CD4-positive, alpha-beta T cell treated with Interleukin-6 for 4 hours (primary cell): ENCODE measurements at places on chromosomes 1 and 21.

GRCh38 chr1:178055093-178055492, 38.8 kb upstream of the RASAL2 start:
- DNase-seq = no peak

- no peak for DNase-seq
Observed at GRCh38 chr21:32233055-32233546, 45.7 kb downstream of the MIS18A start.

GRCh38 chr1:167507719-167508118, 10.6 kb downstream of the CD247 start:
- DNase-seq = no peak

DNA sequence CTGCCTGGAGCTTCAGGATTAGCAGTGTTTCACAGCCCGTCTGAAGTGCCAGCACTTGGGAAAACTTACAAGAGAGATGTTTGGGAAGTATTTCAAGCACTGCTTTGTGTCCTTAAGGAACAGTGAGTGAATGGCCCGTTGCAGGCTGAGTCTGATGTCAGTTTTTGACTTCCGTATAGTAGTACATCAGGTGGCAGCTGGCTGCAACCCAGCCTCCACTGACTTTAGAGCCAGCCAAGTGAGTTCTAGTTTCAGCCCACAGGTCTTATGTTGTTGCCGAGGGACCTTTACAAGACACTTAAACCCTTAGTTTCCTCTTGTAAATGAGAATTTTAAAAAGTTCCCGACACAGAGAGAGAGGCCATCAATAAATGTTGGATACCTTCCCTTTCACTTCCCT, 35.0 kb downstream of the UCK2 start:
- no peak for DNase-seq

- DNase-seq = no peak
Observed at GRCh38 chr1:64095832-64096231, 107.6 kb upstream of the UBE2U start.

- DNase-seq = no peak
Observed at GRCh38 chr1:114558544-114558943, 22.9 kb downstream of the BCAS2 start.

GRCh38 chr21:45516071-45516670, 26.1 kb downstream of the SLC19A1 start:
- no peak for DNase-seq

- no peak for DNase-seq
Observed at GRCh38 chr1:183195142-183195574, 9.1 kb downstream of the LAMC2 start.

DNA sequence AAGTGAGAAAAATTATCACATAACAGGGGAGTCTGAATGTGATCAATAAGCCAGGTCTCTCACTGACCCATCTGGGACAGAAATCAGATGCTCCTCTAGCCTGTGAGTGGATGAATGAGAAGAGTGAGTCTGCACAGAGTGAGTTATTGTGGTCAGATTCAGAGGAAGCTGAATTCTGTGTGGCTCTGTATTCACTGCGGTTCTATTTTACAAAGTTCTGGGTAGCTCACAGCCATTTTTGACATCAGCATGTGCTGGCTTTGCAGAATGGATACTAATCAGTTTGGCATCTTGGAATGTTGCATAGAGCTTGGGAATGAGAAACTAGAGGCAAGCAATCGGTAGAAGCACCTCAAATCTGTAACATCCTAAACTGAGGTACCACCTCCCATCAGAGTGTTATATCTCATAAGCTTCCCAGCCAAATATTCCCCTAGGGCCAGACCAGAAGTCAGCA, 3.8 kb downstream of the COLGALT2 start:
- DNase-seq = no peak

DNA sequence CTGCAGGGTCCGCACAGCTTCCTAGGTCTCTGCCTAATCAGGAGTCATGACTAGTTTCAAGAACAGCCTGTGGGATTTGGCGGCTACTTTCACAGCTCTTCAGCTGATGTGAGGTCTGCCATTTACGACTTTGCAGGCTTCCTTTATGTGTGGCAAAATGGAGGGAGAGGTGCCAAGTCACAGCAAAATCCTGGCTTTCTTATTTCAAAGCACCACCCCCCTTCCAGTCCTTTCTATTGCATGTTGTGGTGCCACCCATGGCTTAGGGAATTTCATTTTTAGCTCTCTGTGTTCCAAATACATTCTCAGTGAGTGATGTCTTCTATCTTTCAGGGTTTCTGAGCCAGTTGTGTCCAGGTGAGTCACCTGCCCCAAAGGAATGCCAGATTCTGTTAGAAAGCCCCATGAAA, 75.1 kb upstream of the WLS start:
- DNase-seq = no peak

DNA sequence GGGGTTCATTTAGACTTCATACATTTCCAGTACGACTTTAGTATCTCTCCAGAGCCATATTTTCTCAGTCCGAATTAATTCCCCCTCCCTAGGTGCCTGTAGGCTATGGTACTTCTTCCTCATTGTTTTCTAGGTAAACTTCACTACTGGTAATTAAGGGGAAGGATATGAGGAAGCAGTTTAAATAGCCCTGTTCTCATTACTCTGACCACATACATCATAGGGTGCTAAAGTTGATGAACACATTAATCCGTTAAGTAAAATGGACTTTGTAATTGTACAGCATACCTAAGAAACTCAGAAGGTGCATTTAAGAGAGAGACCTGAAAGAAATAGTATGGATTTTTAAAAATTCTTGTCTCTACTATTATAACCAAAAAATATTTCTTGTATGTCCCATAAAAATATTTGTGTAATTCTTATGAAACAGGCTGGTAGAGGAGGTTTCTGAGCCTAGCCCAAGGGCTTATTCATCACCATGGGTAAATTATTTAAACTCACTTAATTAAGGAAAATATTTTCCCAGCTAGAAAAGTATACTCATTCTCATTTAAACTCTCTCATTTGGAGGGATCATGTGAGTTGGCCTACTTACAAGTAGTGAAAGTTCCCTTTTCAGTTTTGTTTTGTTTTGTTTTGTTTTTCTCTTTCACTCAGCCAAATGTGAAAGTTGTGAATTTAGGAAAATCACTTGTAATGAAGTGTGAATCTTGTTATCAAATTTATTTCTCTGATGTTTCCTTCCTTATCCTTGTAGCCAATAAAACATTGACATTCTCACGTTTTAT, 2.0 kb downstream of the PRMT6 start:
- no peak for DNase-seq

GRCh38 chr1:20265250-20265649, 25.4 kb upstream of the VWA5B1 start:
- DNase-seq = no peak

DNA sequence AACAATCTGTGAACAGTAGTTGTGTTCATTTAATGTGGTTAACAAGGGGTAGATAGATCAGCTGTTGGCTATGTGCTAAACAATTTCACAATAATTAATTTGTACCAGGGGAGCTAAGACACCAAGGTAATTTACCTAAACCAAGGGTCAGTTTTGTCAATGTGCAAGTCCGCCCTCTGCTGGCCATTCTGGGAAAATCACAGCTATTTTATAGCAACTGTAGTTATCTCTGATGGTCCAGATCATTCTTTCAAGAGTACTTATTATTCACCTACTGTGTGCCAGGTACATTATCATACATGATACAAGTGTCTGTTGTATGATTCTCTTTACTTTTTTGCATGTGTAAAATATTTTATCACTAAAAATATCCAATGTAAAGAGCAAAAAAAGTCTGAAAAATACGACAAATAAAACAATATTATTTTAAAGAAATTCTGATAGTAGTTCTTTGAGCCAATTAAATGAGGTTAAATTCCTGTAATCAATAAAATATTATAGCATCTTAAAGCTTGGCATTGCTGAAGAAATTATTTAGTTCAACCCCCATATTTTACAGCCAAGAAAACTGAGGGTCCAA, 312.3 kb upstream of the FAM78B start:
- peak; percentile 68 for DNase-seq

DNA sequence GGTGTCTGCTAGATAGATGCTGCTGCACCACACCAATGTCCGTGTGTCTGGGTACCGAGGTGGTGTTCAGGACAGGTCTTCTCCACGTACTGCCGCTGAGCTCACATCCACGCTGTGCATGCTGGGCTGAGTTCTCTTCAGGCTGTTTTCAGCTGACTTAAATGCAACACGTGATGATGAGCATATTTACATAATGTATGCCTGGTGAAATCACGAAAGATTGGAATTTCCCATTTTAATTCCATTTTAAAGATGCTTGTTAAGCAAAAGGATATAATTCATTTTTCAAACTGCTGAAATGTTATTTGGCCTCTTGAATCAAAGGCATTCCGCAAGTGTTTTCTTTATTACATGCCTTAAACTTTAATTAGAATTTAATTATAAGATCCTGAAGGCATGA, 107.9 kb downstream of the FGGY start:
- no peak for DNase-seq

DNA sequence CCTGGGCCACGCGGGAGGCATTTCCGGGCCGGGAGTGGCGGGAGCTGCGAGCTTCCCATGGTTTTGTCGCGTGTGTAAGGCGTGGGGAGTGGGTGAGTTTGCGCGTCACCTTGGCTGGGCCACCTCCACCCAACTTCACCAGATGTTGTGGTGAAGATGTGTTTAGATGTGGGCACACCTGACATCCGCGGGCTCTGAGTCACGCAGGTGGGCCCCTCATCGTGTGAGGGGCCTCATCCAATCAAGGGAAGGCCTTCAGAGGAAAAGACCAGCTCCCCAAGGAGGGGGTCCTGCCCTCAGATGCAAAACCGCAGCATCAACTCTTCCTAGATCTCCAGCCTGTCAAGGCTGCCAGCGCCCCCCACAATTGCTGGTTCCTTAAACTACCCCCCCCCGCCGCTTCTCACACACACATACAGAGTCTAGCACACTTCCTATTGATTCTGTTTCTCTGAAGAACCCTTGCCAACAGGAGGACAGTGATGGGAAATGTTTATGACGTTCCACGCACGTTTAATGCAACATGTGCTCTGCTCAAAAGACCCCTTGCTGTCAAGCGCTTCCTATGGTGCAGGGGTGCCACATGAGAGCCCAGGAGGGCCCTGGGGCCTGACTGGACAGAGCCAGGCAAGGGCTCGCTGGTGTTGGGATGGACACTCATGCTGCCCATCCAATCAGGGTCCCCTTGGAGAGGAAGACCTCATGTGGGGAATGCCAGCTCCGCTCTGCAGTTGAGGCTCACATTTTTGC, 11.9 kb downstream of the ACTRT2 start:
- DNase-seq = peak; percentile 66

- DNase-seq = peak; percentile 8
Observed at GRCh38 chr1:192489748-192490147, 85.8 kb upstream of the RGS1 start.

DNA sequence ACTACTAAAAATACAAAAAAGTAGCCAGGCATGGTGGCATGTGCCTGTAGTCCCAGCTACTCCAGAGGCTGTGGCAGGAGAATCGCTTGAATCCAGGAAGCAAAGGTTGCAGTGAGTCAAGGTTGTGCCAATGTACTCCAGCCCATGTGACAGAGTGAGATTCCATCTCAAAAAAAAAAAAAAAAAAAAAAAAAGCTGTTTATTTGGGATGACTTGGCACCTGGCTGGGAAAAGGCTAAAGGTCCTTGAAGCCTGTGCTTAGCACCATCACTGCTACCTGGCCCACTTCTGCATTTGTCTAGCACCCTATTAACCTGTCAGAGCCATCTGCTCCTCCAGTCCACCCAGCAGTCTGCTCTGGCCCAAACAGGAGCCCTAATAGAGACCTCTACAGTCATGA, 25.0 kb downstream of the PRDX6 start:
- no peak for DNase-seq

- no peak for DNase-seq
Observed at GRCh38 chr1:84889437-84889836, 3.6 kb downstream of the LPAR3 start.

DNA sequence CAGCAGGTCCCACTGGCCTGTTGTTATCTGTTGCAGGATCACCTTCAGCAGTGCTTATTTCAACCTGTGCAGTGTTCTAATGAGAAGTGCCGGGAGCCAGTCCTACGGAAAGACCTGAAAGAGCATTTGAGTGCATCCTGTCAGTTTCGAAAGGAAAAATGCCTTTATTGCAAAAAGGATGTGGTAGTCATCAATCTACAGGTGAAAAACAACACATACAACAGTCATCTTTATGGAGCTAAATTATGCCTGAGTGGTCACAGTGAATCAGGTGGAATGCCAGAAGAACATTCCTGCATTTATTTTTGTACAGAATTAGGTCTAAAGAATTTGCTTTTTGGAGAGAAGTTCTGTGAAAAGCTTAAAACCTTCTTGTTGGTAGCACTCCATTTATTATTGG, 33.2 kb downstream of the TRAF5 start:
- no peak for DNase-seq

- no peak for DNase-seq
Observed at GRCh38 chr1:3084154-3084553, 15.2 kb downstream of the PRDM16 start.

- no peak for DNase-seq
Observed at GRCh38 chr1:10794724-10795275, 1.6 kb downstream of the CASZ1 start.

- DNase-seq = no peak
Observed at GRCh38 chr1:207058878-207059867, 6.1 kb downstream of the PFKFB2 start.

DNA sequence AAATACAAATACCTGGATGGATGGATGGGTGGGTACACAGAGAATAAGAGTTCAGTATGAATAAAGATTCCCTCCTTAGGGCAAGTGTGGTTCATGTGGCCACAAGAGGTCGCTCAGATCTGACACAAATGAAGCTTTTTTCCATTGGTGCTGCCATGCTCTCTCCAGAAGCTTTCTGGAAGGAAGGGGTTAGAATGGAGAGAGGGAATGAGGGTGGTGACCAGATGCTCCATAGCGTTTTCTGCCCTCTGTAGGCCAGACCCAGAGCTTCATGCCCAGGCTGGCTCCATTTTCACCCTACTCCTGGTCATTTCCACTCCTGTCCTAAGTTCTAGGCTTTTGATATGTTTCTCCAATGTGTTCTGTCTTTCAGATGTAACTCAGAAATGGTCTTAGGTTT, 3.3 kb upstream of the FCRL6 start:
- peak; percentile 64 for DNase-seq

DNA sequence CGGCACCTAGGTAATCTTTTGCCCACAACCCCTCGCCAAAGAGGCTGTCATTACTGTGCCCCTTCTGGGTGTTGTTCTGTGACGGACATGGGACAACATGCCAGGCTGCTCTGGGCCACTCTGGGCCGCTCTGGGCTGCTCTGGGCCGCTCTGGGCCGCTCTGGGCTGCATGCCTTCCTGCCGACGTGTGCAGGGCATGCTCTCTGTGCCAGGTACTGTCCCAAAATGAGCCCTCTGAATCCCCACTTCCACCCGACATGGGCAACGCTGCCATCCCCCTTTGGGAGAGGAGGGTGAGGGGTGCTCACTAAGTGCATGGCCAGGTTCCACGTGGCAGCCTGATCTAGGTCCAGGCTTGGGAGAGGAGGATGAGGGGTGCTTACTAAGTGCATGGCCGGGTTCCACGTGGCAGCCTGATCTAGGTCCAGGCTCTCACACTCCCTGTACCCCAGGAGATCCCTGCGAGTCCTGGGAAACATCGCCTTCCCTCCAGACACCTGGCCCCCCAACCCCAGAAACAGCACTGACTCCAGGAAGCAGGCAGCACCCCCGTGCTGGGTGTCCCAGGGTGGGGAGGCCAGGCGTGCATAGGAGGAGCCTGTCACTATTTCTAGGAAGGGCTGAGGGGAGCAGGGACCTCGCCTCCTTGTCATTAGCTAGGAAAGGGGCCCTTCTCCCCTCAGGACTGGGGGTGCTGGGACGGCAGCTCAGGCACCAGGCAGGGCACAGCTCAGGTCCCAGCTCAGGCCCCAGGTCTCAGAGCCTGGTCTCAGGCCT, 16.5 kb downstream of the TTC34 start:
- DNase-seq = no peak
